Stimulated activated CD4-positive, alpha-beta T cell treated with anti-CD3 and anti-CD28 coated beads, Interleukin-1b, Interleukin-23, amount 100 ng/mL, for 1 hour (primary cell): ENCODE measurements at places on chromosomes 1 and 21.

- DNase-seq: no peak
Observed at GRCh38 chr21:46062471-46063211, 35.3 kb upstream of the COL6A2 start.

GRCh38 chr1:32178380-32179192, 889 bp upstream of the TXLNA start:
- DNase-seq: no peak

GRCh38 chr1:77631751-77632150, 50.7 kb downstream of the ZZZ3 start:
- DNase-seq: no peak

GRCh38 chr1:3569436-3569835, 41.9 kb downstream of the MEGF6 start:
- DNase-seq: no peak

DNA sequence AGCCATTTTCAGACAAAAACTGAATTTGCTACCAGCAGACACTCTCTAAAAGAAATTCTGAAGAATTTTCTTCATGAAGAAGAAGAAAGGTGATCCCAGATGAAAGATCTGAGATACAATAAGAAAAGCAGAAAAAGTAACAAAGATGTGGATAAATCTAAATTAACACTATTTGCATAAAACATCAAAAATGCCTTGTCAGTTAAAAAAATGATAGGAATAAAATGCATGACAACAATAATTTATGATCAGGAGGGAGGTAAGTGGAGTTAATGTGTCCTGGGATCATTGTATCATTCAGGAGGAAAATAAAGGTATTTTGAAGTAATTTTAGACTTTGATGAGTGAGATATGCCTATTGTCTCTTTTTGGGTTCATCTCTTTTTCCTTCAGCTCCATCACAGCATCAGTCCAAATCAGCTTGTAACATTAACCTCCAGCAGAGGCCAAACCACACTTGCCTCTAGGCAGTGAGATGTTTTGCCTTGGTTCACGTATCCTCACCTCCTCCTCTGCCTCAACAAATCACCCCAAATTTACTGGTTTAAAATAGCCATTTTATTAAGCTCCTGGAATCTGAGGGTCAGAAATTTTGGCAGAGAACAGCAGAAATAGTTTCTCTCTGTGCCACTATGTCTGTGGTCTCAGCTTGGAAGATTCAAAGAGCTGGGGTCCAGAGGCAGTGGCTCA, 76.9 kb upstream of the HIVEP3 start:
- DNase-seq: no peak

DNA sequence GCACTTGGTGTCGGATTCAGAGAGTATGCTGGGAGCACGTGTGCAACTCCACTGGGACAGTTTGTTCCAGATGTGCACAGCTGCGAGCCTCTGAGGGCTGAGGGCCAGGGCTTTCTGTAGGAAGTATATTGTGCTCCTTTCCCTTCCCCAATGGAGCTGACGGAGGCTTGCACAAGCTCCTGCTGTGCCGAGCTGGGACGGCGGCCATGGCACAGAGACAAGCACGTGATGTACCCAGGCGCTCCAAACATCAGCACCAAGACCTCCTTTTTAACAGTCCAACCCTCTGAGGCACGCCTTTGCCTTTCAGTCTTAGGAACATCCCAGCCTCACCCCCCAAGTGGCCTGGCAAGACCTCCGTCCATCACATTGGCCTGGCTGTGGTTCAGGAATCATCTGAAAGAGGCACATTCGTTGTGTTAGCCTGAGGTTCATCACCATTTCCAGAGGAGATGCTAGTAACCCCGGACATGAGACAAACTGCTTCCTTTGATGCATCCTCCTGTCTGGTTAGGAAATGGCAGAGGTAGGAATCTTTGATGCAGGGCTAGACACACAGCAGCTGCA, 339.2 kb upstream of the KAZN start:
- no peak for DNase-seq
